ENCODE measurements at places on chromosomes 1 and 21.
A peak's percentile ranks its signal among the peaks of the same experiment; 100 is the strongest.

GRCh38 chr1:234562334-234562733 lies 47.6 kb downstream of the IRF2BP2 start:
- DNase-seq: no peak

- no peak for DNase-seq
These were observed 68.2 kb downstream of the RNF187 start for GRCh38 chr1:228555074-228555994.

- DNase-seq: no peak
These were observed 10.4 kb downstream of the CAMSAP2 start for GRCh38 chr1:200749090-200749489.

- DNase-seq: no peak
These were observed 486 bp upstream of the DSTYK start for GRCh38 chr1:205211839-205212536.

GRCh38 chr1:39922251-39922688 lies 20.6 kb upstream of the MYCL start:
- no peak for DNase-seq

DNA sequence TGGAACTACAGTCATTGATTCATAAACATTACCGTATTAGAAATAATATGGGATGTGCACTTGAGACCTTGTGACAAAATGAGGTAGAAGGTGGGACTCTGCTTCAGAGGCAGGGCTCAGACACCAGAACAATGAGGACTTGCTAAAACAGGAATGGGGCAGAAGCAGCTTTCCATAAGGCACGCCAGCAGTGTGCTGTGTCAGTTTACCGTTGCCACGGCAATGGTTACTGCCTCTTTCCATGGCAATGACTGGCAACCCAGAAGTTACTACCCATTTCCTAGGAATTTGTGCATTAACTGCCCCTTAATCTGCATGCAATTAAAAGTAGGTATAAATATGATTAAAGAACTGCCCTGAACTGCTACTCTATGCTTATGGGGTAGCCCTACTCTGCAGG lies 169.0 kb downstream of the CHRM3 start:
- DNase-seq: no peak

DNA sequence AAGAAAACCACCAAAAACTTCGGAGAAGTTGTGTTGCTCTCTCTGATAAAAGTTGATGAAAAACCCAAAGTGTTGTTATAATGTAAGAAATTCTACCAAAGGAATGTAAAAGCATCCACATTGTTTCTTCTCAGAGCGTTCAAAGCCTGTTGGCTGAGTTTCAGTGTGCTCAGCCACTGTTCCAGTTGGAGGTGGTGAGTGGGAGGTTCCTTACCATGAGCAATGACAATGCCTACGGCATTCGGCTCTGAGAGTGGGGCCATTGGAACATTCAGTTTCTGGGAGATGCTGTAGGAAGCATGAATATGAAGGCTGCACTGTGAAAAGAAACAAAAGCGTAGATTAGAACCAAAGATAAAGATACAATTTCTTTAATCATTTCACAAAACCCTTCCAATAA lies 20.5 kb upstream of the MYBPHL start:
- DNase-seq: no peak

DNA sequence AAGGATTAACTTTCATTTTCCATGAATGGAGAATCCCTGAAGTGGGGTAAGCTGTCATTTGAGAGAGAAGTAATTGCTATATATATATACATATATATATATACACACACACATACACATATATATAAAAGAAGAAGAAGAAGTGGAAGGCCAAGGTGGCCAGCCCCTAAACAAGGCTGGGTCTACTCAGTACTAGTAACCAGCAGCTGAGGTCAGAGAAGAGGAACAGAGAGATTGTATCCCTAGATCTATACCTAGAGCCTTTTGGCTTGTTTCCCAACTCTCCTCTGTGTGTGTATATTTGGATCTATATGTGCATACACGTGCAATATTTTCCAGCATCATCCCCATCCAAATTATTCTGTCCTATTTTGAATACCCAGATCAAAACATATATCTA lies 5.2 kb downstream of the TNFSF4 start:
- DNase-seq: peak; percentile 19

DNA sequence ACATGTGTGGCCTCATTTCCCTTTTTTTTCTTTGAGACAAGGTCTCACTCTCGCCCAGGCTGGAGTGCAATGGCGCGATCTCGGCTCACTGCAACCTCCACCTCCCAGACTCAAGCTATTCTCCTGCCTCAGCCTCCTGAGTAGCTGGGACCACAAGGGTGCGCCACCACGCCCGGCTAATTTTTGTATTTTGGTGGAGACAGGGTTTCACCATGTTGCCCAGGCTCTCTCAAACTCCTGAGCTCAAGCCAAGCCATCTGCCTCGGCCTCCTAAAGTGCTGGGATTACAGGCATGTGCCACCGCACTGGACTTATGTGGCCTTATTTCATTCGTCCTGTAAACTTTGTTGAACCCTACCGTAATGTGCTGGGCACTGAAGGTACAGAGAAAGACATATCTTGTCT lies 569 bp upstream of the WARS2 start:
- peak; percentile 29 for DNase-seq

DNA sequence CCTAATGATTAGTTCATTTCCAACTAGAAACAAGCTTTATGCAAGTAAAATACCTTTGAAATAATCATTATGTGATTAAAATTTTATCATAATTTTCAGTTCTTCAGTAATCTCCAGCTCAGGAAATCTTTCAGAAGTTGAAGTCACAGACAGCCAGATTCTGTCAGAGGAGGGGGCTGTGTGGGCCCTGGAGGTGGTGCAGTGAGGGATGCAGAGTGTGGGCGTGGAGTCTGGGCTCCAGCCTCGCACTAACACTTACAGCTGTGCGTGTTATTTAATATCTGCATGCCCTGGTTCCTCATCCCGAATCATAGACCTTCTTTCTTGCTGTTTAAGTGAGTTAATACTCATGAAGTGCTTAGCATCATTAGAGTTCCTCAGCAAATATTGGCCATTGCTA lies 23.9 kb downstream of the WDR64 start:
- no peak for DNase-seq

DNA sequence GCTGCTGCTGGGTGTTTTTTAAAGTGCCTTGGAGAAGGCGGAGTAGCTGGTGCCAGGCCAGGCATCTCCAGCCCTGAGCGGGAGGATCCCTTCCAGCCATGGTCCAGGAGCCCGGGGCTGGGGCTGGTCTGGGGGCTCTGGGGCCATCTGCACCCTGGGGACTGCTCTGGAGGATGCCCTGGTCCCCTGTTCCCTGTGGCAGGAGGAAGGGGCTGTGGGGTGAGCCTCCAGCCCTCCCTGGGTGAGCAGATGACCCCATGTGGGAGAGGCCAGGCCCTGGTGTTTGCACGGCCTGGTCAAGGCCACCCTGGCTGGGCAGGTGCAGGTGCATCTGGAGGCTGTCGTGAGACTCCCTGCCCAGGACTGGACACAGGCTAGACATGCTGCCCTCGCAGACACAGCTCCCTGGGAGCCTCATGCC lies 56.7 kb downstream of the SLX9 start:
- no peak for DNase-seq

DNA sequence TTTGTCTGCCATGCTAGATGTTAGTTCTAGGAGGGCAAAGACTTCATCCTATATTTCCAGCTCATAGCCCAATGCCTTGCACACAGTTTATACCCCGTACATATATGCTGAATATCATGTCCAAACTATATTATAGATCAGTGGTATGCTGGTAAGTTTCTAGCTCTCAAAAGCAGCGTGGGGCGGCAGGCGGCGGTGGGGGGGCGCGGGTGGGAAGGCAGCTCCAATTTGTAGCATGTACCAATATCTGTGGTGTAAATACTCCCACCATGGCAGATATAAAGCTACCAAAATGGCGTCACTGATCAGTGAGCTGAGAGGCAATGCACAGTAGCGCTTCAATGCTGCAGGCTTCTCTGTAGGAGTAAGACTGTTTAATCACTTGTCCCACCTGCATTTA lies 77.1 kb downstream of the PATJ start:
- no peak for DNase-seq

DNA sequence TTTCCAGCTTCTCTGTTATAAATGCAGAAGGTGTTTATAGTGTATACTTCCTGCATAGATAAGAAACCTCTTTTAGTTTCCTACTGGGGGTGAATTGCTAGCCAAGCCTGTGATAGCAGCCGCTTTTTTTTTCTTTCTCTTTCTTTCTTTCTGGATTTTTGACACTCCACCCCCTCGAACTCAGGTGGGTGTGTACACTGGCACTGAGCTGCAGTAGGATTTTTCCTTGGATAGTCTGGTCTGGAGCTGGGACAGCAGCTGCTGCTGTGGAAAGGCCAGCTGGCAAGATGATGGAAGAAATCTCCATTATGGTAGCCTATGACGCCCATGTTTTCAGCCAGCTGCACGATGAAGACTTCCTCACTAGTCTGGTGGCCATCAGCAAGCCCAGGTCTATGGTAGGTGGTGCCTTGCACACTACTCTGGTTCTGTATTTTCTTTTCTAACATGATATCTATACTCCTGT lies 122.5 kb upstream of the CACYBP start:
- no peak for DNase-seq

- no peak for DNase-seq
These were observed 24.9 kb upstream of the TADA1 start for GRCh38 chr1:166900987-166901386.

DNA sequence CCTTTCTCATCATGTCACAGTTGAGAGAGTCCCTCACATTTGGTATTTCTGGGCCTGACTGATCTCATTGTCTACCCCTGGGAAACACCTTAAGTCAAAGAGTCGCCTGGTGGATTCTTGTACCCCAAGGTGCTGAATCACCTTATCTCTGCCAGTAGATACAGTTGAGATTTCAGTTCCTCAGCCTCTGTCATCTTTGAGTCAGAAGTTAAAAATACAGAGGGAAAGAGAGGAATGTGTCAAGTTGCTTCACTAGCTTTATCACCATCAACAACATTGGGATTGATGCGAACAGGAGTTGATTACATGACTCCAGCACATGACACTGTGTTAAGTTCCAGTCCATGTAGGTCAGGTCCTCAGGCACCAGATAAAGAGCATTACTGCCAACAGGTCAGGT lies 513.0 kb downstream of the NUF2 start:
- DNase-seq: no peak

- DNase-seq: no peak
These were observed 142.2 kb downstream of the RABGAP1L start for GRCh38 chr1:174301295-174302077.

DNA sequence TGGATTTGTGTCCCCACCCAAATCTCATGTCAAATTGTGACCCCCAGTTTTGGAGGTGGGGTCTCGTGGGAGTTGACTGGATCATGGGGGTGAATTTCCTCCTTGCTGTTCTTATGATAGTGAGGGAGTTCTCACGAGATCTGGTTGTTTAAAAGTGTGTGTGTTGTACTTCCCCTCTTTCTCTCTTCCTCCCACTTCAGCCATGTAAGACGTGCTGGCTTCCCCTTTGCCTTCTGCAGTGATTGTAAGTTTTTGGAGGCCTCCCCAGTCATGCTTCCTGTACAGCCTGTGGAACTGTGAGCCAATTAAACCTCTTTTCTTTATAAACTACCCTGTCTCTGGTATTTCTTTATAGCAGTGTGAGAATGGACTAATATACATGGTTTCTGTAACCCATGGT lies 64.6 kb downstream of the RHOU start:
- no peak for DNase-seq

Measured in bone marrow (tissue), 2 donors.